PC-3 (cell line): ENCODE measurements at places on chromosomes 3 and 15. TPM values are rescaled to one million over a fixed set of nuclear protein-coding genes. Genes with fewer than 3 reads are reported as not detected.
A peak's percentile ranks its signal among the peaks of the same experiment; 100 is the strongest.

- H3K4me3 ChIP-seq = peak overlapping the region; percentile 90
- peak overlapping the region; percentile 98 for H3K27ac ChIP-seq
- H3K36me3 ChIP-seq = peaks cover 26% of the 10 kb centered on the region
- H3K4me1 ChIP-seq = peaks cover 51% of the 10 kb centered on the region
- no peaks in the 10 kb centered on the region for H3K27me3 ChIP-seq
These were observed 1.4 kb downstream of the AEN start for GRCh38 chr15:88622605-88622975.

DNA sequence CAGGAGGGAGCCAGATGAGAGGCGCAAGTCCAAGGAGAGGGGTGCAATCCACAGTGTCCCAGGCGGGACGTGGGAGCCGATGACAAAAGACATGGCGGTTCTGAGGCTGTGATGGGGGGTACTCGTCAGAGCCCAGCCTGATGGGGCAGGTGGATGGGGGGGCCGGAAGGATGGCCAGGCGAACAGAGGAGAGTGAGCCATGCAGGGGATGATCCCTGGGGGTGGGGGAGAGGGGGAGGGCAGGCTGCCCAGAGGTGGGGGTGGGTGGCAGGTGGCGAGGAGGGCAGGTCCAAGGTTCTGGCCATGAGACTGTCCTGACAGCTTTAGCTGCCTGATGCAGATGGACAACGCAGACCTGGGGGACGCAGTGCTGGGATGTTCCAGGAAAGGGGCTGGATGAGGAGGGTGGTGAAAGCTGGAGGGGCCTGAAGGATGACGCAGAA lies 8.9 kb upstream of the CSPG4 start:
- no peak for DNase-seq
- H3K4me3 ChIP-seq = no peak overlapping the region
- no peaks in the 10 kb centered on the region for H3K36me3 ChIP-seq

- no peaks in the 10 kb centered on the region for H3K36me3 ChIP-seq
- no peak for DNase-seq
- no peaks in the 10 kb centered on the region for H3K27me3 ChIP-seq
- no peak overlapping the region for H3K4me3 ChIP-seq
- H3K4me1 ChIP-seq = no peaks in the 10 kb centered on the region
These were observed 49.1 kb downstream of the FBN1 start for GRCh38 chr15:48596415-48596814.

GRCh38 chr3:78665776-78666469 lies 1101.9 kb downstream of the ROBO1 start:
- H3K4me3 ChIP-seq = peak overlapping the region; percentile 41; the same call in 1 of the 2 replicates
- H3K27me3 ChIP-seq = no peaks in the 10 kb centered on the region
- H3K4me1 ChIP-seq = peaks cover 27% of the 10 kb centered on the region
- H3K27ac ChIP-seq = peak overlapping the region; percentile 76
- DNase-seq = no peak
- no peaks in the 10 kb centered on the region for H3K36me3 ChIP-seq

DNA sequence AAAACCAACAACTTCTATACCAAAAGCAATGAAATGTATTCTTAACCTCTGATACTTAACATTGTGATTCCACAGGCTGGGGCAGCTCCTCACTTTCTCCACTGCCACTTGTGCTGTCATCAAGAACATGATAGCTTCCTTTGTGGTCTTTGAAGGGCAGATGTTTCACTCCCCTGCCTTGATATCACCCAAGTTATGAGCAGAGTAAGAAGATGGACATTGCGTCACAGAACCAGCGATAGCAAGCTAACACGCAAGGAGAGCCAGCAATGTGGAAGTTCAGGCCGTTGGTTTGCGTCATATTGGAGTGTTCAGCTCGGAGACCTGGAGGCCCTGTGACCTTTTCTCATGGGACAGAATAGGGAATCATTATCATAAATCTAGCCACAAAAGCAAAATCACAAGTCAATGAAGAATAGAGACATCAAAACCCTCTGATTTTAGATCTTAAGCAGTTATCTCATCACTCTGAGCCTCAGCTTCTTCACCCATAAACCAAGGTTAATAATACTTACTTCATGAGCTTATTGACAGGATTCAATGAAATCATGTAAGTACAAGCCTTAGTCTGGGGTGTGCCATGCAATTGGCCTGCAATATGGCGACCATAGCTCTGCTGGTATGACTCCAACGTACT lies 183.8 kb upstream of the THBS1 start:
- no peak for DNase-seq
- H3K36me3 ChIP-seq = no peaks in the 10 kb centered on the region
- H3K4me1 ChIP-seq = peaks cover 11% of the 10 kb centered on the region

GRCh38 chr3:190424478-190425439 lies 24.9 kb downstream of the TMEM207 start:
- no peaks in the 10 kb centered on the region for H3K36me3 ChIP-seq
- DNase-seq = peak; percentile 78
- no peaks in the 10 kb centered on the region for H3K27me3 ChIP-seq

DNA sequence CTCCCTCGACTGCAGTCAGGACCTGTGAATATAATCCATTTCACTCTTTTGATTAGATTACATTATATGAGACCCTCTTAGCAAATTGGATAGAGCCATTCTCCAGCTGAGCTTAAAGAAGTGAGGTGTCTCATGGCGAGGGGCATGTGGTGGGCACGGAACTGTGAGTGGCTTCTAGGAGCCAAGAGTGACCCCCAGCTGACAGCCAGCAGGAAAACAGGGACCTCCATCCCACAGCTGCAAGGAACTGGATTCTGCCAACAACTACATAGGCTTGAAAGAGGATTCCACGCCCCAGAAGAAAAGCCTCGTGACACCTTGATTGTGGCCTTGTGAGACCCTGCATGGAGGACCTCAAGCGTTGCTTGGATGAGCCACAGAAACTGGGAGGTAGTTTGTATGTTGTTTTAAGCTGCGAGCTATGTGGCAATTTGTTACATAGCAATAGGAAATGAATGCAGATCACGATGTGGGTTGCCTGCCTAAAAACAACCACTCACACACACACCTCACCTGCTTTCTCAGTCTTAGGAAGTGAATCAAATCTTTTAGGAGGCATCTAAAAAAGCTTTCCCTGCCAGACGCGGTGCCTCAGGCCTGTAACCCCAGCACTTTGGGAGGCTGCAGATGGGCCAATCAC lies 84.2 kb upstream of the BHLHE40 start:
- peaks cover 20% of the 10 kb centered on the region; the same call in 1 of the 2 replicates for H3K4me1 ChIP-seq
- DNase-seq = no peak
- no peaks in the 10 kb centered on the region for H3K27me3 ChIP-seq
- no peaks in the 10 kb centered on the region for H3K36me3 ChIP-seq
- H3K4me3 ChIP-seq = no peak overlapping the region

DNA sequence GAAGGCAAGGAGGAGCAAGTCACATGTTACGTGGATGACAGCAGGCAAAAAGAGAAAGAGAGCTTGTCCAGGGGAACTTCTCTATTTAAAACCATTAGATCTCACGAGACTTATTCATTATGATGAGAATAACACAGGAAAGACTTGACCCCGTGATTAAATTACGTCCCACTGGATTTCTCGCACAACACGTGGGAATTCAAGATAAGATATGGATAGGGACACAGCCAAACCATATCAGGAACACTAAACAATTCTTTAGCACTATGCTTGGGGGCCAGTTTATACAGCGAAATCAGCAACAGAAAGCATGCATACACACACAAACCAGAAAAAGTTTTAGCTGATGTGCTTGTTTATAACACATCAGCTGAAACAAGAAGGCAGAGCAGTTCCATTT lies 704.2 kb downstream of the OTOL1 start:
- H3K4me1 ChIP-seq = no peaks in the 10 kb centered on the region
- H3K4me3 ChIP-seq = no peak overlapping the region
- no peak for DNase-seq

DNA sequence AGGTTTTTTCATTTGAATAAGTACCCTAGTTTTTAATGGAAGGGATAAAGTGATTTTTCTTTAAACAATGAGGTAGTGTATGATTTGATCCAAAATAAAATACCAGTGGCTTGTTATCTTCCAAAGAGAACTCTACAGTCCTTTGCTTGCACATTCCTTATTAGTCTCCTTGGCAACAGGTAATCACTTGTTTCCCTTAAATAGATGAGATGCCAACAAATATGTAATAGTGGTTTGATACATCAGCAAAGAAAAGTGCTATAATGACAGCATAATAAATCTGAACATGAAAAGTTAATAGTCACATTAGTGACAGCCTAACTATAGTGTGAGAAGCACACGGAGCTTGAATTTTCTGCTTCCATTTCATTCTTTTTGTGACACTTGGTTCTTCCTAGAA lies 360.2 kb downstream of the ZNF385D start:
- H3K36me3 ChIP-seq = no peaks in the 10 kb centered on the region
- no peak overlapping the region for H3K27ac ChIP-seq
- peaks cover 8% of the 10 kb centered on the region for H3K4me1 ChIP-seq
- no peaks in the 10 kb centered on the region for H3K27me3 ChIP-seq
- no peak overlapping the region for H3K4me3 ChIP-seq
- no peak for DNase-seq

GRCh38 chr3:49098429-49098828 lies 4.6 kb upstream of the QRICH1 start:
- no peak overlapping the region for H3K4me3 ChIP-seq
- H3K27ac ChIP-seq = no peak overlapping the region
- peaks cover 48% of the 10 kb centered on the region for H3K36me3 ChIP-seq
- no peaks in the 10 kb centered on the region for H3K27me3 ChIP-seq
- DNase-seq = no peak

DNA sequence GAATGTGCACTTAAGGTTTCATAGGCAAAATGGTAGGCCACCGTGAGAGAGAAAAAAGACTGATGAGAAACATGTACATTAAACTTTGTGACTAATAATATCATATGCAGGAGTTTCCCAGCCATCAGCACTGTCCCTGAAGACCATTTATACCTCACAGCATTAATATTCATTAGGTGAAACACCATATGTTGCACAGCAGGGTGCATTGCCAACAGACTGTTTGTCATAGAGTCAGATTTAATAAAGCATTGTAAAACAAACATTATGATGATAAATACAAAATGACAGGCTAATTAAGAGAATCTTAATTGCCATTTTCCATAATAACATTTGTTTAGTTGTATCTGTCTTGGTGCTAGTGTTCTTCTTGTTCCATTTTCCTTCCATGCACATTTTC lies 578.3 kb downstream of the EPHA3 start:
- peaks cover 12% of the 10 kb centered on the region; the same call in 1 of the 2 replicates for H3K27me3 ChIP-seq
- no peaks in the 10 kb centered on the region for H3K36me3 ChIP-seq
- no peak overlapping the region for H3K4me3 ChIP-seq

DNA sequence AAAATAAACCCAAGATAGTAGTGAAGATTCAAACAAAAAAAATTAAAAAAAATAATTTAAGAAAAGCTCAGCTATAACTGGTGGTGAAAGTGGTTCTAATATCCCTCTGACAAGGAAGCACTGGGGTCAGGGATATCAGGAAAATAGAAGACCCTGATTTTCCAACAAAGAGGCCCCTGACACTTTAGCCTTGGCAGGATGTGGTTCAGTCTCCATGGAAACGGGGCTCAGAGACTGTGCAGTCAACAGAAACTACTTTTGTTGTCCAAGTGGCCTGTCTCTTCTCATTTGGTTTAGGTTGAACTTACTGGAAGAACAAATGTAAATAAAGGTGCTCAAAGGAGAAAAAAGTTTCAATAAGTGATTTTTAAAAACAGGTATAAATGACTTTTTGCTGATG lies 27.2 kb downstream of the INTS14 start:
- peaks cover 16% of the 10 kb centered on the region for H3K4me1 ChIP-seq
- DNase-seq = no peak
- H3K27me3 ChIP-seq = no peaks in the 10 kb centered on the region

GRCh38 chr15:71939981-71940588 lies 129.7 kb downstream of the NR2E3 start:
- no peaks in the 10 kb centered on the region for H3K4me1 ChIP-seq
- H3K4me3 ChIP-seq = no peak overlapping the region
- no peak for DNase-seq

GRCh38 chr3:149705416-149705815 lies 46.9 kb downstream of the COMMD2 start:
- H3K27ac ChIP-seq = no peak overlapping the region
- peaks cover 10% of the 10 kb centered on the region for H3K4me1 ChIP-seq
- no peak for DNase-seq
- H3K4me3 ChIP-seq = no peak overlapping the region
- H3K36me3 ChIP-seq = no peaks in the 10 kb centered on the region

DNA sequence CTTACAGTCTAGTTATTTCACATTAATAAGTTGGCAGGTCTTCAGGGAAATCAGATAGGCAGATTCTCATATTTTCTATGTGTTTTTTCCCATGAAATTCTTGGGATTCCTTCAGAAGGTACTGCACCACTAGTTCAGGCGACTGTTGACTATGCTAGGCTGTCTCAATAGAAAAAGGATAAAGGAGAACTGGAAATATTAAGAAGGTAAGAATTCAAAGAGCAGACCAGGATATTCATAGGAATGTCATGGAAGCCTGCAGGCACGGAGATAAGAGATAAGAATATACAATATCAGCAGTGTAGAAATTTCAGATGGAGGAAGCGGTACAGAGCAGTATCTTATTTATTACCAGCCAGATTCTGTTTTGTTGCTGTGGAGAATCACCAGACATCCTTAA lies 432.1 kb upstream of the MDFIC2 start:
- no peak for DNase-seq
- 0 out of 2 replicates have a peak, but pooled peaks cover 4% of the 10 kb centered on the region for H3K4me1 ChIP-seq
- no peak overlapping the region for H3K4me3 ChIP-seq
- H3K36me3 ChIP-seq = no peaks in the 10 kb centered on the region

Gene GAP43
- not detected in 2 replicates for total RNA-seq

Gene ZDHHC23
- total RNA-seq = 7.1 and 8.3 TPM in 2 replicates

Gene TM4SF1
- total RNA-seq = 408 and 535 TPM in 2 replicates

Gene ST3GAL6
- total RNA-seq = 7.3 and 11.5 TPM in 2 replicates

Gene ASB14
- total RNA-seq = not detected in 2 replicates
